ENCODE measurements at places on chromosomes 5 and 9.

- DNase-seq: no peak
These were observed 100.1 kb upstream of the MRPS30 start for GRCh38 chr5:44708602-44709001.

GRCh38 chr5:6545770-6546690 is 86.8 kb downstream of the NSUN2 start:
- no peak for DNase-seq

DNA sequence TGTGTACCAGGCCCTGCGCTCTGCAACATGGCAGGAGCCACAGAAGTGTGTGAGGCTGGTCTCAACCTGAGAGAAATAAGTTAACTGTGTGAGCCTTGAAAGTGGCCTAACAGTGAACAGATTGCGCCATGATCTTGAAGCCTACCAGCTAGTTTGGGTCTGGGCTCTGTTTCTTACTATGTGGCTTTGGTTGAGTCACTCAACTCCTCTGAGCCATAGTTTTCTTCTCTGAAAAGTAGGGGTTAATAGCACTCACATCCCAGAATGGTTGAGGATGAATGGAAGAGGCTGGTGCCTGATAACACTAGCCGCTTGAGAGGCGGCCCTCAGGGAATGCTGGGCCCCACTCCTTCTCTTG is 121.5 kb downstream of the RGS3 start:
- DNase-seq: no peak

DNA sequence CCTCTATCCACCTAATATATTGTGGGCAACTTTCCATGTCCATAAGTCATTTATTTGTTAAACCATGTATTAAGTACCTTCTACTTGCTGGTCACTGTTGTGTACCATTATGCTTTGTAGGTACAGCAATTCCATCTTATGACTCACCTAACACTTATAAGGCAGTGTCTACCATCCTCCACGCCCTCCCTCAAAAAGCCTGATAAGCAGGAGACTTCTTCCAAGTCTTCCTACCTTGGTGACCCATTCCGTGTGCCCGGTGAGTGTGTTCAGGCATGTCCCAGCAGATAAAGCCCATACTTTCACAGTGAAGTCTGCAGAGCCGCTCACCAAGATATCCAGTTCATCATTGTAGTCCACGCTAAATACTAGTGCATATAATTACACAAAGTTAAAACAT is 17.4 kb downstream of the FBXW2 start:
- no peak for DNase-seq

GRCh38 chr5:132294728-132295504 is 722 bp downstream of the SLC22A4 start:
- peak; percentile 31 for DNase-seq

GRCh38 chr5:91296674-91297143 is 86.4 kb downstream of the ARRDC3 start:
- DNase-seq: no peak

DNA sequence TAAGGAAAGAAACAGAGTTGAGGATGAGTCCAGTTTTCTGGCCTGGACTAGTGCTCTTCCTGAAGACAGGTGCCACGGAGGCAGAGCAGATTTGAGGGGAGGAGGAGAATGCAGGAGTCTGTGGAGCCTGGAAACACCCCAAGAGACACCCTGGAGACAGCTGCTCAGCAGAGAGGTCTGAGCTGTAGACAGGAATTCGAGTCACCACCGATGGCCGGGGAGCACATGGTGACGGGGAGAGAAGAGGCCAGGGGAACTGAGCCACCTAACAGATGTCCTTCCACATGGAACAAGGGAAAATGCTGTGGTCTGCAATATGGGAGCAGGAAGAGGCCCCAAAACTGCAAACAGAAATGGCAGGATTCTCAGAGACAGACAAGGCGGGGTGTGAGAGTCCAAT is 22.9 kb downstream of the CPLX2 start:
- DNase-seq: no peak

- DNase-seq: no peak
These were observed 38.9 kb downstream of the SERINC5 start for GRCh38 chr5:80216753-80217596.
